ENCODE measurements at places on chromosomes 3 and 15.

GRCh38 chr3:164460851-164461250 is 617.4 kb downstream of the SI start:
- DNase-seq, result no peak

GRCh38 chr3:34876997-34877396 is 762.3 kb upstream of the ARPP21 start:
- DNase-seq, result no peak

- DNase-seq, result no peak
Measured at GRCh38 chr15:80695911-80696661, 976 bp downstream of the ABHD17C start.

GRCh38 chr3:116809208-116809607 is 99.6 kb downstream of the TUSC7 start:
- DNase-seq, result no peak

GRCh38 chr15:98806275-98806895 is 158.0 kb downstream of the IGF1R start:
- DNase-seq, result no peak

DNA sequence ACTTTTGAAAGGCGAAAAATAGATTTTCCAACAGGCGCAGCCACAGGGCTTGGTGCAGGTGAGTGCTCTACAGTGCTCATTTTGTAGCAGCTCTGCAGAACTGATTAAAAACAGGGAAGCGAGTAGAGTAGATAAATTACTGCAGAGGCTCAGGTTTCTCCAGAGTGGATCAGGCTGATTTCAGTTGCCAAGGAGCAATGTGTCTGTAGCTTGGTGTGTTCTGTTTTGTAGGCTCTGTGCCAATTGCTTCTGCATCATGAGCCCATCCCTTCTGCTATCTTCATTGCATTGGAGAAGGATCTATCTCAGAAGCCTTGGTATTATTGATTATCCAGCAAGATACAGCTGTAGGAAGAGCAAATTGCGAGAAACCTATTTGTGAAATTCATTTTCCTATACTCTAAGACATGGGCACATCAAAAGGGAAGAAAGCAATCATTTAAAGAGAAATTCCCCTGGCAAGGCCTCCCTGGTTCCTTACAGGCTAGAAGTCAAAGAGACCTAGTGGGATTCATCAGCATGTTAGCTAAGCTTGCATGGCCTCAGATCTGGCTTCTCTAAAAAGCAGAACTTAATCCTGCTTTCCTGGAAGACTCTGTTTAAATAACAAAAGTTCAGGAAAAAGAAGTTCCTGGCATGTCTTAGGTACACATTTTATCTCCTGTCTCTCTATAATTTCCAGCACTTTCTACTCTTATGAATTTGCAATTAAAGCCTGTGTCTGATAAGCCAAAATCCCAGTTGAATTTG is 432.4 kb upstream of the ATP10A start:
- DNase-seq, result no peak

GRCh38 chr3:169218314-169218983 is 445.1 kb downstream of the MECOM start:
- DNase-seq, result no peak

DNA sequence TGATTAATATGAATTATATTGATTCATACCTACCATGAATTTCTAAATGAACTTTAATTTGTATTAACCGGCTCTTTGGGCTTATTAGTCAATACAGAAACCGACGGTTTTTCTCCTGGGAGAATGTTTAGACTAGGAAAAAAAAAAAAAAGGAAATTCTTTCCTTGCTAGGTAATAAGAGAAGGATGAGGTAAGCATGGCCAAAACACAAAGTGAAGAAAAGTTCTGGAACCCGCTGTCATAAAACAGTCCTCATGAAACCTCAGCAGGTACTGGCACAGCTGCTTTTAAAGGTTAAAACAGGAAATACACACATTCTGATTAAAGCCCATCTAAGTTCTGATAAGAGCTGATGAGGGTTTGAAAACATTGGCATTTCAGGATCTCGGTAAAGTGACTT is 30.8 kb upstream of the PSTPIP1 start:
- no peak for DNase-seq

DNA sequence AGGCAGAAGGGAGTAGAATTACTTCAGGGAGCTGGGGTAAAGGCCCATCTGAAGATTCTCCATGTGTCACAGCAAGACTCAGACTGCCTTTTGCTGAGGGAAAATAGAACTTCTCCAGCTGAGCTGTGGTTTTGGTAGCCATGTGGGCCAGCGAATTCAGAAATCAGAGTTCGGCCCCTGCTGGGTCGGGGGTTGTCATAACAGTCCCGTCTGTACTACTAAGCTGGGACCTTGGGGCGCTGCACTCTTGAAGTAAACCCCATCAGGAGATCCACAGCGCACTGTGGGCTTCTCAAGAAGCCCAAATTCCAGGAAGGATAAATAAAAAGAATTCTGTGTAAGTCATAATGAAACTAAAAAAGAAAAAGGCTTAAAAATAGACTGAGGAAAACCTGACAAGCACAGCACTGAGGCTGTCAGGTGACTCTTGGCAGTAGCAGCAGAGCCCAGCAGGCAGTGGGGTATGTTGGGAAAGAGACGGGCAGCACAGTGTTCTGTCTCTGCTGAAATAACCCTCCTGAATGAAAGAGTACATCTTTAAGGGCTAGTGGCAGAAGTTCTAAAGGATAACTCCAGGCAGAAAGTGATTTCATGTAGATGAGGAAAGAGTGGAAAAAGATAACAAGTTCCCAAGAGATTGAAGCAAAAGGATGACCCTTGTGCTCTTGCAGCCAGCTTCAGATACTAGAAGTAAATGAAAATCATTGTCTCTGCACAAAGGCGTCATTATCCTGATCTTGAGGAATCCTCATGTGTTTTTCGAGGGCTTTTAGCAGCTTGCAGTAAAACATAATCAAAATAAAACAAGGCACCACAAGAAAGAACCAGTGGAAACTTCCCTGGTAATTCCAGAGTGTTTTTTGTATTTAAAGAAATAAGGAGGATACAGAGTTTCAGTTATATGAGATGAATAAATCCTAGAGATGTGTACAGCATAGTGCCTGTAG is 74.5 kb downstream of the RAB7A start:
- no peak for DNase-seq

DNA sequence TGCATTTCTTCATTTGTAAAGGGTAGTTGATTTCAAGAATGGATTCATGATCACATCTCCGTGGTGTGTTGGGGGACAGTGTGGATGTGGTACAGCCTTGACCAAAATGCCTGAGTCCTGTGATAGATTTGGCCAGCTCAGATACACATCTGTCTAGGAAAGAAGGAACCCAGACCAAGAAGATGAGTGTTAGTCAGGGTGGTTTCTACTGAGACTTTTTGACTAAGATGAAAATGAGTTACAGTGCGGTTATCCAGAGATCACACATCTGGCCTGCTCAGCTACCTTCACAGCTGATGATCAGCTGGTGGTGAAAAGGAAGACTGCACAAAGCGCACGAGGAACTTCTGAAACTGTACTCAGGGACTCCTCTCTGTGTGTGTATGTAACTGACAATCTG is 68.0 kb downstream of the FNDC3B start:
- DNase-seq, result peak; percentile 68

- DNase-seq, result no peak
Measured at GRCh38 chr15:40893019-40893670, 1.1 kb upstream of the VPS18 start.

DNA sequence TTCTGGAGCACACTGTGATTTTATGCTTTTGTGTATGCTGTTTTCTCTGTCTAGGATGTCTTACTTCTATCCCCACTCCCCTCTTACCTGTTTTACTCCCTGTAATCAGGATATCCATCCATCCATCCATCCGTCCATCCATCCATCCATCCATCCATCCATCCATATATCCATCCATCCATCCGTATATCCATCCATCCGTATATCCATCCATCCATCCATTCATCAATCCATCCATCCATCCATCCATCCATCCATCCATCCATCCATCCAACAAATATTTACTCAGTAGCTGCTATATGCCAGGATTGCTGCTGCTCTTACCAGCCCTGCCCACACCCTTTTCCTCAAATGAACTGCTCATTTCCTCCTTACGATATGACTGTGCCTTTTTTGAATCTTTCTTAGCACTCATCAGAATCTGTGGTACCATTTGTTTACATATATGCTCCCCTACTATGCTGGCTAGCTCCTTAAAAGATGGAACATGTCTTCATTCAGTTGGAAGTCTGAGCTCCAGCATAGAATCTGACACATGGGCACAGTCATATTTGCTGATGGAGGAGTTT is 35.2 kb downstream of the USP13 start:
- no peak for DNase-seq

DNA sequence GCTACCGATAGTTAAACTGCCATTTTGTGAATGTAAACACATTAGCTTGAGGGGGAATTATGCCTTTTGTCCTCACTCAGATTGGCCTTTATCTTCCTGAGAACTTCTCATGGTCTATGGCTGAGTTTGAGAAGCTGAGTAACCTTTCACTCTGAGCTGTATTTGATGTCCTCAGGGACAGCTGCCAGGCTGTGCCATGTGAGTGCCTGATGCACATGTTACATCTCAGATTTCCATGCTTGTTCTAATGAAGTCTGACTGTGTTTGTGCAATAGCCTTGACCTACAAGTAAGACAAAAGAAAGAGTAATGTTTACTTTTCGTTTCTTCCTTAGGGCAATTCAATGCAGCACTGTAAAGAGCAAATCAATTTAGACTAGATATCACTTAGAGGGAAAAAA is 44.1 kb upstream of the ARL6 start:
- no peak for DNase-seq

DNA sequence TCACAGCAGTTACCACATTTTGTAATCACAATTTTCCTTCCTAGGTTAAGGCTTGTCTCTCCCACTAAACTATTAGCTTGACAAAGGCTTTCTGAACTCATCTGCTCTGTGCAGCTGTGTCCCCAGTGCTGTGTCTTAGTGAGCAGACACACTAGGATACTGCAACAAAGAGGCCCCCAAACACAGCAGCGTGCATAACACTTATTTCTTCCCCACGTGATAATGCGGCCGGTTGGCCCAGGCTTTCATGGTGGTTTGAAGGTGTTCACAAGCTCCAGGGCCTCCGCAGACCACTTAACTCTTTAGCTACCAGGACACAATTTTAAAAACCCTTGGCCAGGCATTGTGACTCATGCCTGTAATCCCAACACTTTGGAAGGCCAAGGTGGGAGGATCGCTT is 2.2 kb upstream of the HDAC11 start:
- no peak for DNase-seq
